ENCODE measurements at places on chromosomes 2 and 18. TPM values are rescaled to one million over a fixed set of nuclear protein-coding genes. Genes with fewer than 3 reads are reported as not detected.

DNA sequence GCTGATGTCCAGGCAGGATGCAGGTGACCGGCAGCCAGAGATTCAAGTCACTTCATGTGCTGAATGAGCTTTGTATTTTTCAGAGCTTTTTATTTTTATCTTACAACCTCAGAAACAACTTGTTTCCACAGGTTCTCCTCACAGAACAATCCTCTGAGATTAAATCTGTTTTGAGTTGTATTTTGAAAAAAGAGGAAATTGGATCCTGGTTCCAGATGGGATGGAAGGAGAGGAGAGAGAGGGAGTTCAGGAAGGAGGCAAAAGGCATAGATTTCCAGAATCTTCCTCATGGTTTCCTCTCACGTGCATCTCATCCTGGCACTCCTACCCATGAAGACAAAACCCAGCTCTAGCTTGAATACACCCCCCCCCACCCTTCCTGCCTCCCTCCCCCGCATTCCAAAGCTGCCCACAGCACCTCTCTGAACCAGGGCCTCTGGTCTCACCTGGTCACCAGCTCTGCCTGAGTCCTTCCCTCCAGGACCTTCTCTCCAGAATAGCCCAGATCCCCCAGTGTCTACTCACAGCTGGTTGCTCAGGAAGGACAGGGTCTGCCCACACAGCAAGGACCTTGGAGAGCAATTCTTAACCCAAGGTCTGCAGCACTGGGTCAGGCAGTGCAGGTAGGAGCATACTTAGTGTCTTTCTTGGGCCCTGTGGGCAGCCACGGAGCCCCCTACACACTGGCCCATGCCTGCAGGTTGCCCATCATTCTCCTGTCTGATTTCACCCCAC is 104.7 kb downstream of the ZFP36L2 start:
- no peak overlapping the region for H3K27ac ChIP-seq
- peaks cover 17% of the 10 kb centered on the region for H3K36me3 ChIP-seq
- no peak overlapping the region for H3K4me3 ChIP-seq
- no peaks in the 10 kb centered on the region for H3K27me3 ChIP-seq

- H3K4me3 ChIP-seq, result no peak overlapping the region
- no peaks in the 10 kb centered on the region for H3K27me3 ChIP-seq
- H3K27ac ChIP-seq, result no peak overlapping the region
- no peaks in the 10 kb centered on the region for H3K4me1 ChIP-seq
- no peaks in the 10 kb centered on the region for H3K36me3 ChIP-seq
Measured at GRCh38 chr2:18749912-18750526, 160.7 kb upstream of the NT5C1B start.

DNA sequence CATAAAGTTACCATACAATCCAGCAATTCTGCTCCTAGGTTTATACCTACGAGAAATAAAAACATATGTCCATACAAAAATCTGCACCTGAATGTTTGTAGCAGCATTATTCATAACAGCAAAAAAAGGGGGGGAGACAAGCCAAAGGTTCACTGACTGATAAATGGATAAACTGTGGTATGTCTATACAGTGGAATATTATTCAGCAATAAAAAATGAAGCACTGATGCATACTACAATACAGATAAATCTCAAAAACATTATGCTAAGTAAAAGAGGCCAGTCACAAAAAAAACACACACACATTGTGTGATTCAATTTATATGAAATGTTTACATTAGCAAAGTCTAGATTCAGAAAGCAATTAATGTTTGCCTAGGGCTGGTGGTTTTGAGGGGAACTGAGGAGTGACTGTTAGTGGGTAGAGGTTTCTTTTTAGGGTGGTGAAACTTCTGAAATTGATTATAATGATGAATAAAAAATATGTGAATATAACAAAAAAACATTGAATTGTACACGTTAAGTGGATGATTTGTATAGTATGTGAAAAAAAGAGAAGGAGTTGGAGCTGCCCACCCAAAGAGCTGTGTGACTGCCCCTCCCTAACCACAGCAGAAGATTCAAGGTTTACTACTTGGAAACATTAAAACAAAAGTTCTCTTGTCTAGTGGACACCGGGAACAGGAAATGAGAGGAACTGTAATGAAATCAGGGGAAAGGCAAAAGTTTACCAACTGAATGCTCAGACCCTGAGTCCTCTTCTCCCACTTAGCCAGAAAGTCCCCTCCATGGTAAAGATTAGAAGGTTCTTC is 13.4 kb downstream of the COLEC12 start:
- peaks cover 11% of the 10 kb centered on the region for H3K4me1 ChIP-seq
- DNase-seq, result no peak
- no peak overlapping the region for H3K4me3 ChIP-seq
- H3K36me3 ChIP-seq, result no peaks in the 10 kb centered on the region

- H3K36me3 ChIP-seq, result no peaks in the 10 kb centered on the region
- no peaks in the 10 kb centered on the region for H3K4me1 ChIP-seq
- no peak for DNase-seq
- H3K27ac ChIP-seq, result no peak overlapping the region
- H3K4me3 ChIP-seq, result no peak overlapping the region
- H3K27me3 ChIP-seq, result peaks cover 10% of the 10 kb centered on the region
Measured at GRCh38 chr2:238581126-238581525, 154.4 kb downstream of the ASB1 start.

GRCh38 chr18:10006311-10006893 is 92.6 kb downstream of the VAPA start:
- no peaks in the 10 kb centered on the region for H3K36me3 ChIP-seq
- no peaks in the 10 kb centered on the region for H3K27me3 ChIP-seq
- H3K4me3 ChIP-seq, result no peak overlapping the region
- no peak for DNase-seq
- no peak overlapping the region for H3K27ac ChIP-seq
- no peaks in the 10 kb centered on the region for H3K4me1 ChIP-seq

The MEP1B gene
- total RNA-seq, result not detected
